Stimulated activated CD4-positive, alpha-beta T cell treated with anti-CD3 and anti-CD28 coated beads, TNF-alpha, amount 100 ng/mL, for 48 hours (primary cell): ENCODE measurements at places on chromosomes 4 and X.

DNA sequence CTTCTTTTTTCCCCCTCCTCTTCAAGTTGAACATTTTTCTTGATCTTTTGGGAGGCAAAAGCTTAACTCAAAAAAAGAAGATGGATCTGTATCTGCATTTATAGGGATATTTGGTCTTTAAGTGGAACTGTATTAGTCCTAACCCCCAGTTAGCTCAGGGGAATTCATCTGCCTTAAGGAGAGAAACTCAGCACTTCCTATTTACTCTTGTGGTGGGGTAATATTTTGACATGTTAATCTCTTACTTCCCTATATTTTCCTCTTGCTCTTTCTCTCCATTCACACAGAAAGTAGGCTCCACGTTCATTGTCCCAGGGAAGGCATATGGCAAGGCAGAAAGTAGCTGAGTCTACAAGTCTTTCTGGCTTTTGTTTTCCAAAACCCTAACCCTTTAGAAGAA lies 5.3 kb downstream of the LRRC66 start:
- DNase-seq: no peak

GRCh38 chr4:13981499-13981898 lies 354.0 kb upstream of the BOD1L1 start:
- no peak for DNase-seq

DNA sequence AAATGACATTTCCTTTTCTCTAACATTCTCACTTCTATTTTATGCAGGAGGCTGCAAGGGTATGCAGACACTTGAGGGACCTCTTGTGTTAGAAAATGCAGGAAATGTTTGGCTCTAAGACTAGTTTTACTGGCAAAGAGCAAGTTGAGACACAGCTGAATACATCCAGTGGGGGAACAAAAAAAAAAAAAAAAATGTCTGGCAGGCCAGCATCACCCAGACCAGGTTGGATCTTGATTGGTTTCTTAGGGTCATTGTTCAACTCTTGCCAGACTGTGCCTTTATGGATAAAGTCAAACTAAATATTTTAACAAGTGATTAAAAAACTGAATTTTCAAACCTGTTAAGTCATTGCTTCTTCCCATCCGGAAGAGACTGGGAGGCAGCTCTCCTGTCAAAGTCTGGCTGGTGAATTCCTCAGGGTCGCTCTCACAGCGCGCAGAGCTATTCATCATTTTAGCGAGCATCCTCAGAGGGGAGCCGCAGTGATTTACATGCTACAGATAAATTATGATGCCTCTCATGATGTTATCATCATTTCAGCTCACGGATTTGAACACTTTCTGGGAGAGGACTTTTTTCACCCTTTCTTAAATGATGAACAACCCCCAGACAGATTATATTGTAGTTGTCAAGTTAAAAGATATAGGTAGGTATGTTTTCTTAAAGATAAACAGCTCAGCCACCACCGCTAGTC lies 23.6 kb upstream of the PACRGL start:
- no peak for DNase-seq

- no peak for DNase-seq
Observed at GRCh38 chr4:48896845-48897244, 9.7 kb downstream of the OCIAD2 start.

DNA sequence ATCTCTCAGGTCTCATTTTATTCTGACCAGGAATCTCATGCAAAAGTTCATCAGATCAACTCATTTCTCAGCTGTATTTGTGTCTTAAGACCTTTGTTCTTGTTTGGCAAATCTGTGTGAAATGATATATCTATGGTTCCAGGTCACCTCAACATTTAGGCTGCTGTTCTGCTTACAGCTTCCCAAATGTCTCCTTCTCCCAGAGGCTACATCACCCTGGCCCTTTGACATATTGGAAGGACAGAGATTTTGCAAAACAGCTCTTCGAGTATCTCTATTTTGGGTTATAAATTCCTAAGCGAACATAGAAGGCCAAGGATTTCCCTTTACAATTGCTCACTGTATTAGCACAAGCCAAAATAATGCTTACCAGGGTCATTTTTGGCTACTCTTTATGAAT lies 57.5 kb upstream of the GIMD1 start:
- DNase-seq: no peak

- DNase-seq: no peak
Observed at GRCh38 chr4:81085291-81085690, 54.8 kb downstream of the BMP3 start.

GRCh38 chrX:66030505-66031317 lies 9.2 kb downstream of the VSIG4 start:
- no peak for DNase-seq

- DNase-seq: no peak
Observed at GRCh38 chrX:100946299-100946927, 17.7 kb upstream of the XKRX start.

GRCh38 chrX:13693341-13693961 lies 4.5 kb downstream of the RAB9A start:
- no peak for DNase-seq
